ENCODE measurements at places on chromosomes 4 and X. TPM values are rescaled to one million over a fixed set of nuclear protein-coding genes. Genes with fewer than 3 reads are reported as not detected.

The TRIM75 gene
- not detected for total RNA-seq

DNA sequence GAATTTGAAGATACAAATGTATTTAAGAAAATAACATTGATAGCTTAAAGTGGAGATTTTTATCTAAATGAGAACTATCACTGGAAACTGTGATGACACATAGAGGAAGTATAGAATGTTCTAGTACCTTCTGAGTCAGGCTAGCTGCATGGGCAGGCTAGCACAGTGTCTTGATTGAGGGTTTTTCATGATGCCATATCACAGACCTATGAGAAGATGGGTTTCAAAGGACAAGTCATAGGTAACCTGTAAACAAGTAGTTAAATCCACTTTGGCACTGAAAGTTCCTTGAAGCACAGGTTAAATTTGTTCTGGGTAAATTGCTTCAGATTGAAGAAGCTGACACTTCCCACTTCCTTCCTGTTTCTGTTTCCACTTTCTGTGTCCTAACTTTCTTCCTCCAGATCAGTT is 48.2 kb upstream of the CDKN2AIP start:
- no peak for DNase-seq

DNA sequence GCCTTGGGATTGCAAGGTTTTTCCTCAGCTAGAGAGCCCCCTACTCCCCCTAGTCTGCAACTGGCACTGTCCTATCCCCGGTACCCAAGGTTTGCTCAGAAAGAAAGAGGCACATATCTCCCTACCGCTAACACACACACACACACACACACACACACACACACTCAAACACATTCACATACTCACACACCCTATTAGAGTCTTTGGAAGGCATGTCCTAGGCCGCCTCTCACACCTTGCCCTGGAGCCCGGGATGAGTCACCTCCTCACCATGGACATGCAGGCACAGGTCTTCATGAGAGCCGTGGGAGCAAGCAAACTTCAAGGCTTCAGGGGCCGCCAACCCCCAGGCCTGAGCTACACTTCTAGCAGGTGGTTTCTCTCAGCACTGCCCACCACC is 49.2 kb downstream of the PJA1 start:
- no peak for DNase-seq

The EXOC1L gene
- total RNA-seq: not detected

DNA sequence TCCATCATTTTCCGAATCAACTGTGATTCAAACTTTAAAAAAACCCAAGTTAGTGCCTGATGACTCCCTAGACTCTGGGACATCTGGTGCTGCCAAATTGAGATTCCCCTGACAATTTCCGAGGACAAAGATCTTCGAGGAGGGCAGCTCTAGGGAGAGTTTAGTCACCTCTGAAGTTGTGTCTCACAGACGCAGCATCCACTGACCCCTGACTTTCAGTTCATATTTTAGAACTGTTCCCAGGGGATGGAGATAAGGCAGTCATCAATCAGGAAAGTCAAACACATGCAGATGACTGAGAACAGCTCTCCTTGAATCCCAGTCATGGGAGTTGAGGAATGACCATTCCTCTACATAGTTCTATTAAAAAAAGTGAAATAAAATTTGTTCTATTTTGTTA is 643.9 kb downstream of the TRIML1 start:
- DNase-seq: no peak

GRCh38 chr4:55124322-55125076 is 896 bp downstream of the KDR start:
- peak; percentile 37 for DNase-seq
